Activated CD4-positive, alpha-beta T cell treated with anti-CD3 and anti-CD28 coated beads, Interleukin-2, amount 50 U/mL, for 1 hour (primary cell): ENCODE measurements at places on chromosomes 5 and 9.

DNA sequence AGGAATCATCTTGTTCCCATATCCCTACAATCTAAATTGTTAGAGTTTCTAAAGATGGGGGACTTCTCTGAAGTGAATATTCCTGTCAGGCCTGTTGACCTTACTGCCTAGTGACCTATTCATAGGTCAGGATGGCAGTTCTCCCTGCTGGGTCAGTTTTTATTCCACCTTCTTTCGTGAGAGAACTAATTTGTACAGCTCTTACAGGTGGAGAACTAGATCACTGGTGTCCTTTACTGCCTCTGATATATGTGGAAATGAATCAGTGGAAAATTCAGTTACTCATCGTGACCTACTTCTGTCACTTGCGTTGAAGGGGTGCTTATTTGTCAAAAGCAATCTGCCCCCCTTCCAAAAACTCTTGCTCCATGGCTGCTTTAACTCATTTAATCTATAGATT lies 164.9 kb downstream of the CD180 start:
- DNase-seq, result no peak

- no peak for DNase-seq
Measured at GRCh38 chr9:133826289-133827085, 88.3 kb upstream of the SARDH start.

DNA sequence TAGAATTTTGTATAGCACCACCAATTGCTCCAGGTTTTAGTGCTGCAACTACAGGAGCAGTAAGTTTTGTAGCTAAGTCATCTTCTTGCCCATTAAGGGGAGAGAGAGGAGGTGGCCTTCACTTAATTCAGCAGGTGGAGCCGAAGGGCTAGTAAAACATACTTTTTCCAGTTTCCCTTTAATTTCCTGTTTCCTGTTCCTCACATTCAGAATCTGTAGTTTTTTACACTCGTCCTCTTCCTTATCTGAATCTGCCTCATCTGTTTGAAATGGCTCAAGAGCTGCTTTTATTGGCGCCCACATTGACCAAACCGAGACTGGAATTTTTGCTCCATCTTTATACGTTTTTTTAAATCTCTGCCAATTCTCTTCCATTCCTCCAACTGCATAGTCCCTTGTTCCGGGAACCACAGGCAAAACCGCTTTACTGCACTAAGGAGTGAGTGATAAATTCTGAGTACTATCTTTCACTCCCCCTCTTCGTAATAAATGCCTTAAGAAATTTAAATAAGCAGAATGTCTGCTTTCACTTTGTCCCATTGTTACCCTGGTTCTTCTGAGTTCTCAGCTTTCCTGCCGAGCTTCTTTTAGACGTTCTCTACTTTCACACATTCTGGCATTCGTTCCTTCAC lies 133.9 kb downstream of the DROSHA start:
- DNase-seq, result no peak

DNA sequence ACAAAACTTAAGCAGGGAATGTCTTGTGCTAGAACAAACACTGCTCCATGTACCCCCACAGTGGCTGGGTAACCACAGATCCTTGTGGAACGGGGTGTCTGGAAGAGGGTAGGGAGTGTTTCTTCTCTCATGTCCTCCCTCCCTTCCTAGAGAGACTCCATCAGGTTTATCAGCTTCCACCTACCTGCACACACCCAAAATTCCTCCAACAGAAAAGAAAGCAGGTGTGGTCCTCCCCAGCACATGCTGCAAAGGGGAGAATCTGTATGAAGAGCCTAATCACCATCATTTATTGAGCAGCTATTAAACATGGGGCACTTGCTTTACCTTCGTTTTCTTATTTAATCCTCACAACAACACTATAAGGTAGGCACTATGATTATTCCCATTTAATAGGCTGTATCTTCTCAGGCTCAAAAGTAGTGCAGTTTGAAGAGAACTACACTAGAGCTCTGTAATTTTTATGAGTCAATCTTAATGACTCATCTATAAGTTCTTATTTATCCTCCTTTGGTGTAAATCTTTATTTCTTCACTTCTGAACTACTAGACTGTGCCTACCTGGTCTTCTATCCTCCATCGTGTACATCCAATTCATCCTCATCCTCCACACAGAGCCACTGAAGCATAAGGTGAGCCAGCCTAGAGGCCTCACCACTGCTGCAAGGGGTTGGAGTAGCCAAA lies 31.6 kb downstream of the C9orf40 start:
- no peak for DNase-seq

- no peak for DNase-seq
Measured at GRCh38 chr9:93904649-93905472, 50.3 kb downstream of the BARX1 start.

DNA sequence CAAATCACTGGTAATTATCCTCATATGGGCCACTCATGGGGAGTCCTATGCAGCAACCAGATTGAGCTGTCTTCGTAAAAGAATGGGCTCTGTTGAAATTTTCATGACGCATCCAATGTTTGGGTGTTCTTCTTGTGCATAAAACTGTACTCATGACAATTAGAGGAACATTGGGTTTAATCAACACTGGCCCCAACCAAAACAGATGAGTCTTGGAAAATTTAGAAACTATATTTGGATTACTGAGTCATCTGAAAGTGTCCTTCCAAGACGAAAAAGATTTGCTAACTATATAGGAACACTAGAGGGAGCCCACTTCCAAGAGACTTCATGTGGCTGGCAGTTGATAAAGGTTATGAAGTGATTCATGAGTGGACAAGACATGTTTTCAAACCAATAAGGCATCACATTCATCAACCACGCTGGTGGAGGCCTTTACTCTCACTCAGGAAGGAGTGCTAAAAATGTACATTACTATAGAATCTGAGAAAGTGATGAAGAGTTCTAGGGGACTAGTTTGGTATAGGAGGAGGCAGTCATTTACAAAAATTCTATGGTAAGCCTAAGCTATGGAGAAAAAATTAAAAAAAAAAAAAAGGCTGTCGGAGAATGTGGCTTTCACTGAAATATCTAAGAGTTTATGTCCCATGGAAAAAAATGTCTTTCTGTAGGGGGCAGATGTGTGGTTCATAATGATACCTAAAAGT lies 313.5 kb downstream of the PRDM9 start:
- no peak for DNase-seq

DNA sequence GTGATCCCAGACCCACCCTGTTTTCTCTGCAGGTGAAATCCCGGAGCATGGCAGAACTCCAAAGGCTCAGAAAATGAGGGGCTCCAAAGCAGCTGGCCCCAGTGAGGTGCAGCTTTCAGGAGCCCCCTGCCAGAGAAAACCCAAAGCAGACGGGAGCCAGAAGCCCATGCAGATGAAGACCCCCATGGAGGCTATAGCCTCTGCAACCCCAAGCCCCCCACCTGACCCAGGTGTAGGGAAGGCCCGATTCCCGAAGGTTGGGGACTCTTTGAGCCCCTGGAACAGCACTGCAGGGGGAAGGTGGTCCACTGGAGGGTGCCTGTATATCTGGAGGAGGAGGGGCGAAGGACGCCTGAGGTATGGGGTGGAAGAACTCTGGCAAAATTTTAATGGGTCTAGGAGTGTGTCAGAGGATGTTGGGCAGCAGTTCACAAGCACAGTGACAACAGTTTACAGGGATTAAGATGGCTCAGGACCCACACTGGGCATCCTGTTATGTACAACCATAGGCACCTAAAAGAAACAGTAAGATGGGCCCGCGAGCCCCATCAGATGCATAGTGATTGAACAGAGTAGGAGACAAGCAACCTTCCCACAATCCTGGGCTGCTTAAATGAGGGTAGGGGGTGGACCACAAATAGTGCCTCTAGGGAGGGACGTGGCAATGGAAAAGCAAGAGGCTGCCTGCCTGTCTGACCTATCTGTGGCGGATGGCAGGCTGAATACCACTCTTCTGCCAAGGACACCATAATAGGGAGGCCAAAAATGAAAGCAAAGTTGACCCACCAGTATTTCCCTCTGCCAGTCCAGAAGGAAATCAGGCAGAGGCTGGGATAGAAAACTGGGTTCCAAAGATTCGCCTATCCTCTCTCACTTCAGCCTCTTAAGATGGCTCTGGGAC lies 16.4 kb upstream of the ANXA6 start:
- no peak for DNase-seq
